GF-D8 (cell line): ENCODE measurements at places on chromosomes 6 and 20.

DNA sequence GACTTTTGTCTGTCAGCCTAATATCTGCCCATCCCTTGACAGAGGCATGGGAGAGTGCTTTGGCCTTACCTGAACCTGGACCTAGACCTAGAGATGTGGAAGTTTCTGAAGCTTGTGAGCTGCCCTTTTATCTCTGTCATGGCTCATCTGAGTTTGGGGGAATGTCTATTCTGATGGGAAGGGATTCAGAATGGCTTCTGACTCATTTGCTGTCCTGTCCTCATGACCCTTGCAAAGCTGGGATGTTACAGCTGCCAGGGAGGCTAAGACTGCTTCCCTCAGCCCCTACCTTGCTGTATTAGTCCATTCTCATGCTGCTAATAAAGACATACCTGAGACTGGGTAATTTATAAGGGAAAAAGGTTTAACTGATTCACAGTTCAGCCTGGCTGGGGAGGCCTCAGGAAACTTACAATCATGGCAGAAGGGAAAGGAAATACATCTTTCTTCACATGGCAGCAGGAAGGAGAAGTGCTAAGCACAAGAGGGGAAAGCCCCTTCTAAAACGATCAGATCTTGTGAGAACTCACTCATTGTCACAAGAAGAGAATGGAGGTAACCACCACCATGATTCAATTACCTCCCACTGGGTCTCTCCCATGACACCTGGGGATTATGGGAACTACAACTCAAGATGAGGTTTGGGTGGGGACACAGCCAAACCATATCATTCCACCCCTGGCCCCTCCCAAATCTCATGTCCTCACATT, 252.2 kb downstream of the ERMARD start:
- no peak for DNase-seq

GRCh38 chr6:164692772-164693510, 616.5 kb downstream of the C6orf118 start:
- no peak for DNase-seq

GRCh38 chr6:39266782-39267355, 37.6 kb upstream of the KCNK5 start:
- DNase-seq: no peak

GRCh38 chr6:41637194-41638001, 870 bp upstream of the MDFI start:
- DNase-seq: no peak

GRCh38 chr6:80209430-80209829, 103.0 kb downstream of the BCKDHB start:
- peak; percentile 62 for DNase-seq

- no peak for DNase-seq
These were observed at the start of gene ARHGAP40 for GRCh38 chr20:38601216-38602184. Gene ARHGAP40 (plus strand): TSS chr20:38601809.

DNA sequence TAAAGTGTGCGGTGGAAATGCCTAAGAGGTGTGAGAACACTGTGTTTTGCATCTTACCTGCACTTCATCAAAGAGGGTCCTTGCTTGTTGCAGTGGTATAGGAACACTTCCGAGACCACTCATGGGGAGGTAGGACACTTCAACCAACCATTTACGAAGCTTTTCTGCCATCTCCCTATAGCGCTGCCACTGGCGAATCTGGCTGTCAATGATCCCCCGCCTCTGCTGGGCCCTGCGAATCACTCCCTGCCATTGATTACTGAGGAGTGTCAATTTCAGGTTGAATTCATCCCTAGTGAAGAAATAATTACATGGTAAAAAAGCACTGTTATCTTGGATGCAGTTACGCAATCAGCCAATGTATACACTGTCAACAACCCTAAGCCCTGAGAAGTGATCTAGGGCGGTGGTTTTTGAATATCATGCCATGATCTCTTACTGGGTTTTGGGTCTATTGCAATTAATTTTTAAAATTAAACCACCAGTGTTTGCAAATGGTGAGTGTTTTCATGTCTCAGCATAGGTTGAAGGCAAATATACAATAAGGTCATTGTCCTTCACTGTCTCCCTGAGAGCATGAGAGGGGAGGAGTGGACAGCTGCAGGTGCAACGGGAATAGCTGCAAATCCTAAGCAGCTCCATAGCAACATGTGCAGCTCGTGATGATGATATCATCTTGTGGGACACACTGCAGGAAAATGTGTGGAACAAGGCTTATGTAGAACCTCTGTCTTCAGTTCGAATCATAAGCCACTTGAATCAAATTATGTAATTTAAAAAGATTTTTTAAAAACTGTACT, 400.6 kb downstream of the ESR1 start:
- no peak for DNase-seq

DNA sequence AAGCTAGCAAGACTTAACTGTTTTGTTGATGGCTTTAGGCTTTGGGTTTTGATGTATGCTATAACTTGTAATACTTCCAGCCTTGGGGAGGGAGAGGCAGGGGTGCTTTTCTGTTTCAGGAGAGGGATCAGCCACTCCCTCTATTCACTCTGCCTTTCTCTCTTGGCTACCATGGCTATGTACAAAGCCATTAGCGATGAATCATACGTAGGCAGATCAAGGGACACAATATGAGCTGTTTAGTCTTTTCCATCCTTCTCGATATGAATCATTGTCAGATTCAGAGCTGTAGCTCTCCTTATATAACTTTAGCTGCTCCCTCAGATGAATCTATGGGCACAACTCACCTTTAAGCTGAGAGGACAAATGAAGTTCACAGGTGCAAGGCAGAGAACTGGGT, 230.6 kb downstream of the TSHZ2 start:
- DNase-seq: no peak

DNA sequence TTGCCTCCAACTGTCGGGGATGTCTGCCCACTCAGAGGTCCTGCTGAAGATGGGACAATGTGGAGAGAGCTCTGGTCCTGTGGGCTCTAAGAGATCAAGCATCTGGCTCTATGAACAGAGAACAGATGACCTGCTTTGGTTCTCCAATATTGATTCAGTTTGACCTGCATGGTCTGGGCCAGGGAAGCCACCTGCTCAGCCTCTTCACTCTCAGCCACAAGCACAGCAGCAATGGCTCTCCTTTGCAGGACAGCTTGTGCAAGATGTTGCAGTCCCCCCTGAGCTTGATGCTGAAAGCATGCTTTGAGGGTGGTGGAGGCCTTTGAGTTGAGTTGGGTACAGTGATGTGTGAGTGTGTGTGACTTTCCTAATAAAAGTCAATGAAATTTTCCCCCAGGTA, 18.6 kb upstream of the MCM3 start:
- DNase-seq: no peak

DNA sequence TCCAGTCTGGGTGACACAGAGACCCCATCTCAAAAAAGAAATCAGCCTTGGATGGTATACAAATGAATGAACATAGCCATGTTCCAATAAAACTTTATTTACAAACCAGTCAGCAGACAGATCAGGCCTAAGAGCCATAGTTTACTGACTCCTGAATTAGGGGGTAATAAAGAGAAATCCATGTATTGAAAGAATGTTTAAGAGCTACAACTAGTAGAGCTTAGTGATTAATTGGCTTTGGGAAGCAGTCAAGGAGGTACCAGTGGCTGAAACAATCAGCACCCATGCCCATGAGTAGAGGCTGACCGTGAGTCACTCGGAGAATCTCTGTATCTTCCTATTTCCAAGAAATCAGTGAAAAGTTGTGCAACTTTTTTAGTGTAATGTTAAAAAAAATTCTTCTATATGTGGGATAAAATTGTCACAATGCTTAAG, 223.6 kb upstream of the RREB1 start:
- DNase-seq: no peak

- no peak for DNase-seq
These were observed 82.3 kb upstream of the PHACTR2 start for GRCh38 chr6:143595251-143596036.

GRCh38 chr6:114941078-114941477, 598.3 kb upstream of the HS3ST5 start:
- DNase-seq: no peak

DNA sequence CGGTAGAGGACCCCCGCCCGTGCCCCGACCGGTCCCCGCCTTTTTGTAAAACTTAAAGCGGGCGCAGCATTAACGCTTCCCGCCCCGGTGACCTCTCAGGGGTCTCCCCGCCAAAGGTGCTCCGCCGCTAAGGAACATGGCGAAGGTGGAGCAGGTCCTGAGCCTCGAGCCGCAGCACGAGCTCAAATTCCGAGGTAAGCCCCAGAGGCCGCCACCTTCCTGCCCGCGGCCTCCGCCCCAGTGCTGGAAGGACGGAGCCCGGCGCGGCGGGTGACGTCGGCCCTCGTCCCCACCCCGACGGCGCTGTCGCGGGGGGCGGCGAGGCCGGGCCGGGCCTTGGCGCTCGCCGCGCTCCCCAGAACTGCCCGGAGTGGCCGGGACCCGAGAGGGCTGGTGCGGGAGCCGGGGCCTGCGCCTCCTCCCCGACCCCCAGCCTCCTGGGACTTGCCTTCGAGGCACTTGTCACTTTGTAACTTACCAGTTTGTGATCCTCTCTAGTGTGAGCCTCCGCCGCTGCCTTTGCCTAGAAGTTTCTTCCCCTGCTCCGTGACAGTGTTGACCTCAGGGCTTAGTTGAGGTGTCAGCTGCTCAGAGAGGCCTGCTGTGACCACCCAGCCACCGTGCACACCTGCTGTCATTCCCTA, 417 bp downstream of the VAPB start:
- DNase-seq: no peak

DNA sequence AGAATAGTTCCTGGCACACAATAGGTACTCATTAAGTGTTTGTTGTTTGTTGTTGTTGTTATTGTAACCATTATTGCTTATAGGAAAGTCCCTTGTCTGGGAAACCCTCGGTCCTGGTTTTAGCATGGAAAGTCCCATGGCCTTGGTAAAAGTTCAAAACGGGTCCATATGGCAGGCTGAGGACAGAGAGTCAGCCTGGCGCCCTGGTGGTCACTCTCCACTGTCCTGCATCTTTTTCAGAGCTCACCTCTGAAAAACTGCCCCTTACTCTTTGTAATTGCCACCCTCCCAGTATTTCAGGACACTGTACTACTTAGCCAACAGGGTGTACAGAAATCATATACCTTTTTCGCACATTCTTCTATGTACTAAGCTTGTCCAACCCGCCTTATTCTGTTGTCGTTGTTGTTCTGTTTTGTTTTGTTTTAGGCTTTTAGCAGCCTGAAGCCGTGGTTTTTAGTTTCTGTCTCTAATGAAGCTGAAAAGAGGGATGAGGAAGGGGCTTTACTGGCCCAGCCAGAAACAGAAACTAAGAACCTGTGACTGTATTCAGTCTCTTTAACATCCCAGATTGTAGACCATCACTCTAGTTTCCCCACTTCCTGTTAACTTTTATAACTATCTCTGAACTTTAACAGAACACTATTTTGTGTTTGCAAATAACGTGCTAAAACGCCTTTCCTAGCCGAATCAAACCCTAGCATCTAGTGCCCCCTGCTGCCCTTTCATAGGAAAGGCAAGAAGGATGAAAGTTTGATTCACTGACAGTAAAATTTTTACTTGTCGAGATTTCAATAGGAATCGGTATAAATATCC, 7.6 kb upstream of the TMEM14A start:
- peak; percentile 28 for DNase-seq

DNA sequence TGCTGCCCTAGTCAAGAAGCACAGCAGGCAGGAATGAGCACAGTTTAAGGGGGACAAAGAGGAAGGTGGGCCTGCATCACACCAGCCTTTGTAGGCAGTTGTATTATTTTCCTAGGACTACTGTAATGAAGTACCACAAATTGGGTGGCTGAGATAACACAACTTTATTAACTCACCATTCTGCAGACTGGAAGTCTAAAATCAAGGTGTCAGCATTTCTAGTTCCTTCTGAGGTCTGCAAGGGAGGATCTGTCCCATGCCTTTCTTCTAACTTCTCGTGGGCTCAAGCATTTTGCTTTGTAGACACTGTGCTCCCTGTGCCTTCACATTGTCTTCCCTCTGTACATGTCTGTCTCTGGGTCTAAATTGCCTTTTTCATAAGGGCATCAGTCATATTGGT, 488.5 kb upstream of the JARID2 start:
- no peak for DNase-seq

DNA sequence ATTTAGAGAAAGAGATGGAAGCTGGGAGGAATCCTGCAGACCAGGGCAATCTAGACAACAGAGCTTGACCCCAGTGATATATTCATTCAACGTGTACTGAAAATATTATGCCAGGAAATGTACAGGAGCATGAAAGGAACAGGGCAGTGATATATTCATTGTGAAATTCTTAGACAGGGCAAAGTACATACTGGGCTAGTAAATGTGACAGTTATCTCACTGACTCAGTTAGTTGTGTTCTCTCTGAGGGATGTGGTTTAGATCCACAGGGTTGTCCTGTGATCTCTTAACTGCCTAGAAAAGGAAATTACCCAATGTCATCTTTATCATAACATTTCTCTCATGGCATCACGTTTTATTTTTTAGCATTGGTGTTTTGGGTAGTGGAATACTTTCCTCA, 891.3 kb downstream of the EYS start:
- no peak for DNase-seq

DNA sequence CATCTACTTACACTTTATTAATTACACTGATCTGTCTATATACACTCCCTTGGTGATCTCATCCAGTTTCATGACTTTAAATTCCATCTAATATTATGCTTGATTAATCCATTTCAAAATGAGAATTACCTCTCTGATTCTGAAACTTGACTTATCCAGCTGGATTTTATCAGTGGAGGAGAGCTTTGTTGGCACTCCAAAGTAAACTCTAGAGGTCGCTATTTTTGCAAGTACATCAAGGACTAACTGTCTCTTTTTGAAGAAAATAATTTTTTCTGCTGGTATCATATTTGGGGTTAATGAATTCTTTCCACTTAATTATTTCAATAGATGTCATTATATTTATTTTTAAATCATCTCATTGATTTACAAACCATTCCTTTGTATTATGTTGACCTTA, 630.3 kb upstream of the MAN1A1 start:
- no peak for DNase-seq

- no peak for DNase-seq
These were observed 13.3 kb upstream of the CRYBG1 start for GRCh38 chr6:106347219-106347618.

DNA sequence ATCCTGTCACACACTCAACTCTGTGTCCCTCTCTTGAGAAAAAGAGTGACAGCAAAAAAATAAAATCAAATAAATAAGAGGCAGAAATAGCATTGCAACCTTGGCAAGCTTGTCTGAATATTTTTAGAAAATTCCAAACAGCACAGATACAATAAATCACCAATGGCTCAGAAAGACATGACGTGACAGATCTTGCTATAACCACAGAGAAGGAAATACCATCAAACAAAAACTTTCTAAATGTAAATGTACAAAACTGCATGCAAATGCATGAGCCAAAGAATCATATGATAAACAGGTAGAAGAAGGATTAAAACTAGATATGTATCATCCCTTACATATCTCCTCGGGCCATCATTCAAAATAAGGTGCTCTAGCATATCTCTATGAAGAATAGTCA, 549.2 kb upstream of the NOX3 start:
- no peak for DNase-seq

GRCh38 chr6:106490974-106491373, 130.5 kb downstream of the CRYBG1 start:
- no peak for DNase-seq
